Left ventricle myocardium inferior (tissue), 1 donor: ENCODE measurements at places on chromosomes 6 and 20.

GRCh38 chr6:41545247-41545702, 906 bp upstream of the FOXP4 start:
- H3K4me1 ChIP-seq, result peaks cover 46% of the 10 kb centered on the region
- H3K27ac ChIP-seq, result no peak overlapping the region
- no peaks in the 10 kb centered on the region for H3K36me3 ChIP-seq
- no peak for DNase-seq
- H3K4me3 ChIP-seq, result peak overlapping the region; percentile 91
- peaks cover 42% of the 10 kb centered on the region for H3K27me3 ChIP-seq

- peaks cover 24% of the 10 kb centered on the region for H3K4me1 ChIP-seq
- no peak overlapping the region for H3K4me3 ChIP-seq
- no peaks in the 10 kb centered on the region for H3K27me3 ChIP-seq
- no peak for DNase-seq
These were observed 288.5 kb upstream of the STXBP5 start for GRCh38 chr6:146915671-146916127.

GRCh38 chr6:168037856-168038255, 40.4 kb downstream of the KIF25 start:
- H3K4me3 ChIP-seq, result no peak overlapping the region
- peaks cover 40% of the 10 kb centered on the region for H3K4me1 ChIP-seq
- H3K27ac ChIP-seq, result peak overlapping the region; percentile 92

- DNase-seq, result no peak
- no peak overlapping the region for H3K4me3 ChIP-seq
- H3K36me3 ChIP-seq, result no peaks in the 10 kb centered on the region
- H3K4me1 ChIP-seq, result no peaks in the 10 kb centered on the region
- no peak overlapping the region for H3K27ac ChIP-seq
- peaks cover 17% of the 10 kb centered on the region for H3K27me3 ChIP-seq
These were observed 143.1 kb downstream of the RNF144B start for GRCh38 chr6:18530201-18530600.

DNA sequence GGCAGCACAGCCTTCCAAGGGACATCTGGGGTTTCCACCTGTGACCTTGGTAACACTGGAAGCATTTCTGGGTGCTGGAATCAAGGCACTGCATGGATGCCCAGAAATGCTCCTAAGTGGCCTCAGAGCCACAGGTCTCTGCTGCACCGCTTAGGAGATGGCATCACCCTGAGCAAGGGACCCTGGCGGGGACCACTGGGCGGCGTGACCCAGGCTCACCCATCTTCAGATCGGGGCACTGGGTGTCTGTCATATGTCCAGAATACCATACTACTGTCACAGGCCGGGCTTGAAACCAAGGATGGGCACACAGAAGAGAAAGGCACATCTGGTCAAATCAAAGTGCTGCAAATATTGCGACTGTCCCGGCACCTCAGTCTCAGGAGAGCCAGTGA, 45.9 kb downstream of the SSR1 start:
- no peak for DNase-seq
- H3K4me1 ChIP-seq, result no peaks in the 10 kb centered on the region
- H3K36me3 ChIP-seq, result no peaks in the 10 kb centered on the region
- H3K27ac ChIP-seq, result no peak overlapping the region
- no peak overlapping the region for H3K4me3 ChIP-seq

DNA sequence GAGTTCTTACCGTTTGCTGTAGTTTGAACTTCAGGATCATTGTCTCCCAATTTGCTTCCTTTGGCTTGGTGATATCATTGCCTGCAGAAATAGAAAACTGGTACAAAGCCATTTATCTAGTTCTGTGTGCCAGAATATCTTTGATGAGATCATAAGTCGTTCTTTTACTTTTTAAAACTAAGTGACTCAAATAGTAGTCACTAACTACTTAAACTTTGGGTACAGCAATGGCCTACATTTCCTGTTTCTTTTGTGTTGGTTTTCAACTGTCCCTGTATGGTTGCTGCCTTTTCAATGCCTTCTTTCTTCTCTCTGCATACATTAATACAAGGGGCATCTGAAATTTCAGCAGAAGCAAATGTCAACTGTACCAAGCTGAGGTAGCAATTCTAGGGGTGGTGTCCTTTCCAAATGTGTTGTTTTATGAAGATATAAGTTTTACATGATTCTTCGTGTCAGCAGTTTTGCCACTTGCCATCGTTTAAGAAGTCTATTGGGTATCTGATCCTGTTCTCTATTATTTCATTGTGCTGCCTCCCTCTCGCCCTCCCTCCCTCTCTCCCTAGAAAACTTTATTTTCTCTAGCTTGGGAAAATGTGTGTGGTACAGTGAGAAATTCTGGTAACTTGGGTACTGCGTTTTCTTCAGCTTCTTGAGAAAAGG, 238.5 kb downstream of the FARS2 start:
- H3K4me3 ChIP-seq, result no peak overlapping the region
- no peak for DNase-seq
- no peaks in the 10 kb centered on the region for H3K36me3 ChIP-seq
- peak overlapping the region; percentile 79 for H3K27ac ChIP-seq
- no peaks in the 10 kb centered on the region for H3K27me3 ChIP-seq

DNA sequence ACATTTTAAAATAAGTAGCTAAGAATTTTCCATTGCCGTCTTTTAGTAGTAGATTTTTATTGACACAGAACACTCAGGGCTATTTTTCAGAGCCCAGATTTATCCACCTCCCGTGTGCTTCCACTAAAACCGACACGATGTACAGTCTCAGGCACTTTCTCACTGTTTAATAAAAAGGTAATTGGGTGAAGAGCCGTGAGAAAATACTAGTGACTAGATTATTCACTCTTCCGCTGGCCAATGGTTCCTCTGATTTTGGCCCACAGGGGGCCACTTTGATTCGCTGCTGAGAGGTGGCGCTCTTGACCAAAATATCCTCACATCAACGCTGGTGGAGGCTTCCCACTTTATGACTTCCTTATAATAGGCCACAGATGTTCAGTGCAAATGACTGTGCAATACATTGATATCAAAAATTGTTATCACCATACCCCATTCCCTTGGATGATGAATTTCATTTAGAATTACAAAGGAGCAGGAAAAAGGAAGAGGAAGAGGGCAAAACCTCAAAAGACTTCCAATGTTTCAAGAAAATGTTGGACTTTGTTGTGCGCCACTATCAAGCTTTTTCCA, 12.3 kb upstream of the HDDC2 start:
- H3K36me3 ChIP-seq, result no peaks in the 10 kb centered on the region
- H3K27ac ChIP-seq, result peak overlapping the region; percentile 25
- H3K4me1 ChIP-seq, result peaks cover 16% of the 10 kb centered on the region
- peak; percentile 56 for DNase-seq

DNA sequence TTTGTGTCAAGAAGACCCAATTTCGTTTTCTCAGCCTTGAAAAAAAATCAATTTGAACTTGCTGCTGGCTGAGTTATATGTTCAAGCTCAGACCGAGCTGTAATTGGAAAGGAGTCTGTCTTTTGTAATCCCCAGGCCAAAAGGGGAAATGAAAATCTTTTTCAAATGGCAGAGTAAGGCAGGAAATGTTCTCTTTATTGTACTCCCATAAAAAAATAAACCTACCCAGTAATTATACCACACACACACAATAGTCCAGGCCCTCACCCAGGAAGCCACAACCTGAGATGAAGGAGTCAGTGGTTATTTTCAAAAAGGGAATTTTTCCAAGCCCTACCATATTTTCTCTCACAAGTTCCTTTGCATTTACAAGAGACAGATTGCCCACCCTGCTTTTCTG, 45.3 kb downstream of the CLIC5 start:
- H3K27ac ChIP-seq, result peak overlapping the region; percentile 89
- peaks cover 1% of the 10 kb centered on the region for H3K36me3 ChIP-seq
- no peaks in the 10 kb centered on the region for H3K27me3 ChIP-seq
- peak overlapping the region; percentile 45 for H3K4me3 ChIP-seq
- H3K4me1 ChIP-seq, result peaks cover 97% of the 10 kb centered on the region

DNA sequence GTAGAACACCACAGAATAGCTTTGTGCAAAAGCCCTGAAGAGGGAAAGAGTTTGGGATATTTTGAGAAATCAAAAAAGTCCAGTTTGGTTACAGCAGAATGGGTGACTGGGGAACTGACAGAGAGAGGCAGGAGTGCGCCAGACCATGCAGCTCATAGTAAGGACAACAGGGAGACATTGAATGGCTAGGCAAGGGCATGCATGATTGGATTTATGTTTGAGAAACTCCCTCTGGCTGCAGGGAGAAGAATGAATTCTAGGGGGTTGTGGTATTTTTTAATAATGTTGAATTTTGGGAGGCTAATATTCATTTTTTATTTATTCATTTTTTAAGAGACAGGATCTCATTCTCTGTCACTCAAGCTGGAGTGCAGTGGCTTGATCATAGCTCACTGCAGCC, 49.9 kb downstream of the TGM2 start:
- no peak overlapping the region for H3K27ac ChIP-seq
- peaks cover 30% of the 10 kb centered on the region for H3K4me1 ChIP-seq
- H3K4me3 ChIP-seq, result no peak overlapping the region
- no peaks in the 10 kb centered on the region for H3K27me3 ChIP-seq
